ENCODE measurements at places on chromosomes 2 and 18.

DNA sequence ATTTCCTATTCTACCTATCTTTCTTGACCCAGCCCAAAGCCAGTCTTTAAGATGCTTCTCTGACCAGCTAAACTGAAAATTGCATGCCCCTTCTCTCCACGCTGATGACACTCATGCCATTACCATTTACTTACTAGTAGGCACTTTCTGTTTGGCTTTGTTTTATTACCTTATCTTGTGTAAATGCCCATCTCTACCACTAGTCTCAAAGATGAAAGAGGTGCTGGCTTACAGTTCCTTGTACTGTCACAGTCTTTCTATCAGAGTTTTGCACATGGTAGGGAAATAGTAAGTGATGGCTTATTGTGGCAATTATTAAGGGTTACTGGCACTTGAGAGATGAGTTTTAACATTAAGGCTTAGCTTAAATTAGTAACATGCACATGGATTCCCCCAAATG lies 352.1 kb downstream of the RBM43 start:
- no peak for DNase-seq

- no peak for DNase-seq
Observed at GRCh38 chr2:135076556-135076955, 24.5 kb downstream of the RAB3GAP1 start.

- no peak for DNase-seq
Observed at GRCh38 chr2:237297421-237298150, 116.4 kb downstream of the COL6A3 start.

DNA sequence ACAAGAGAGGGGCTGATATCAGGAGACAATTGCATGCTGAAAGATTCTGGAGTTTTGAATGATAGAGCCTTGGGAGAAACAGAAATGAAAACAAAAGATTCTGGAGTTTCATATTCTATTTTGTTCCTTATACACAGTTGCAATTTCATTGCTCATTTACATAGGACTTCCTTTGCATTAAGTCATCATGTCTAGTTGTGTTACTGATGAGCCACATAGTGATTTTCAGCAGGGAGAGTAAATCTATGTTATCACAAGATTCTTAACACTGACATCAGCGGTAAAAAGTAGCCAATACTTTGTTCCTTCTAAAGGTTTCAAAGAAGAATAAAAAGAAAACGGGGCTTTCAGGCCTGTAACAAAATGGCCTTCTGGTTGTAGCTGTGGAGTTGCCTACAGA lies 7.1 kb downstream of the ADAM17 start:
- DNase-seq, result peak; percentile 16

GRCh38 chr2:29129586-29130281 lies 14.5 kb downstream of the CLIP4 start:
- DNase-seq, result peak; percentile 17

DNA sequence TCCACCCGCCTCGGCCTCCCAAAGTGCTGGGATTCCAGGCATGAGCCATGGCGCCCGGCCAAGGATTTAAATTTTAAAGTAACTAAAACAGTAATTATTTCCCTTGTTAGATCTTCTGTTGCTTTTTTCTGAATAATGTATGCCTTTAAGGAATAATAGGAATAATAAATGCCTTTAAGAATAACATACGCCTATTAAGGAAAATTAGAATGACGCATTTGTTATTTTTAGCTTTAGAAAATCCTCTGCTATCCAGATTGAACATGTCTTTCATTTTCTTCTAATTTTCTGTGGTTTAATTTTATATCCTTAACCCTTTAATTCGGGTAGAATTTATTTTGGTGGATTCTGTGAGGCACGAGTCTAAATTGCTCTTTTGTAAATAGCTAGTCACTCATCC lies 23.1 kb upstream of the TMBIM1 start:
- DNase-seq, result no peak

GRCh38 chr2:172293952-172294351 lies 133.4 kb upstream of the ITGA6 start:
- DNase-seq, result no peak

DNA sequence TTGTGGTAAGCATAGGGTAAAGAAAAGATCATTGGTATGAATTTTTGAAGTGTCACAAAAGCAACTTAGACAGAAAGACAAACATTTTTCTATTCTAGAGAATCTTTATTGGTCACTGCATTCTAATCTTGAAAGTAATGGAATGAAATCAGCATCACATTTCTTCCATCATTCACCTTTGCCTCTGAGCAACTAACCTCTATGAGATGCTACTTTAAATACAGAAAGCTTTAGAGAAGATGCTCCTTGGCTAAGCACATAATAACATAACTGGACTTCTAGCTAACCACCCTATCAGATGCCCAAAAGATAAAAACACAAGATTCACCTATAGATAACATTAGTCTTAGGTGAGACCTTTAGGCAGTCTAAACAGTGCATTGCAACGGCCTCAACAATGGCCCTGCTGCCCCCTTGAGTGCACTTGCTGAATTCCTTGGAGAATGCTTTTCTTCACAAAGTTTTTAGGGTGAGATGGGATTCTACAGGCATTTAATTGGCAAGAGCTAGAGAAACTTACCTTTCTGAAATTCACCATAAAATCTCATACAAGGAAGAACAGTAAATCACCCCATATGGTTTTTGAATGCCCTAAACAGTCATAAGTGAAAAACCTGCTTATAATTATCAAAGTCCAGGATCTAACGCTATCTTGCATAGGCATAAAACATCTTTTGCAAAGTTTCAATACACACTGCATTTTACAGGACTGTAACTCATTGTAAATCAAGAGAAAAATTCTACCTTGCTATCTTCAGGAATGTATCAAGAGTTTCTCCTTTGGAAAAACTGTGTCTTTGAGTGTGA lies 791.3 kb upstream of the CHAC2 start:
- DNase-seq, result peak; percentile 21

DNA sequence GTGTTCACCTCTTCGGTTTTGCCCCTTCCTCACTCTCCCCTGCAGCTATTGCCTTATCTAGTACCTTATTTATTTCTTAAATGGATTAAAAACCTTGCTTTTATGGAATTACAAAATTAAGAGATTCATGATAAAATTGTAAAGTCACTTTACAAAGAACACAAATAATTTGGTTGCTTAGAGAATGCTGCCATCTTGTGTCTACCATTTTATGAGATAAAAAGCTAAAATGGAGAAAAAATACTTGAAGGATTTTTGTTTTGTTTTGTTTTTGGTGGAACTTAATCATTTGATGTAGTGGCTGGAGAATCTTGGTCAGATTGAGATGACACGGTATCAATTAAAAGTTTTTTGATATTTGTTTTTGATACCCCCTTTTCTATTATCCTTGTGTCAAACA lies 69.6 kb downstream of the R3HDM1 start:
- no peak for DNase-seq

DNA sequence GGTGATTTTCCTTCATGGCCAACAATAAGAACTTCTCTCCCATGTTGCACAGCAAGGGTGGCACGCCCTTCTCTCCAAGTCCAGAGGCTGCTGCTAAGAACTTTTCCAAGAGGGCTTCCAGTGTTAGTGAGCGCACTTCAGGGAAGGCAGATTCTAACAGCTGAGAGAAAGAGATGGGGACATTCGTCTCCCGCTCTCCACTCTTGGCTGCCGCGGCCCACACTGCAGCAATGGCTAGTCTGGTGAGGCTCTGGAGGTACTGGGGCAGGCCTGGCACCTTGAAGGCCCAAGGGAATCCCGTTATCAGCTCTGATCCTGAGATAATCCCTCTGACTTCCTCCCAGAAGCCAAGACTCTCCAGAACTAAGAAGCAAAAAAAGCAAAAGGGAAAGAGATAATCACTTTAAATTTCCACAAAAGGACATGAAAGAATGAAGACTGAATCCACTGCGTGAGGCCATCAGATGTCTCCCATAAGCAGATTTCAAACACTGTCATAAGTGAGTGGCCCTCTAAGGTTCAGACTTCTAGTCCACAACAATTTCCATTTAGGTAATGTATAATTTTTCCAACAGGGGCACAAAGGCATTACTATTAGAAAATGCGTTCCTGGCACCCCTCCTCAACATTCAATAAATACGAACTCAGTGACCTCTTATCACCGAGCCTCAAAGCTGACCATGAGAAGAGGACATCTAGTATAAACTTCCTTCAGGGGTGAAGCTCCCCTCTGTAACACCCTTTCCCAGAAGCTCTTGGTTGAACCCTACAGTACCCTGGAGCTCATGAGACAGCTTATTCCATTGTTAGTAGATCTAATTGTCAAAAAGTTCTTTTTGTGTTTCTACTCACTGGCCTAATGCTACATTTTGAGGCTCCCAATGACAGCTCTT lies 66.7 kb upstream of the ZFP36L2 start:
- no peak for DNase-seq

GRCh38 chr18:34834897-34835296 lies 124.8 kb downstream of the DTNA start:
- no peak for DNase-seq

GRCh38 chr2:35891528-35891927 lies 464.1 kb upstream of the CRIM1 start:
- no peak for DNase-seq

DNA sequence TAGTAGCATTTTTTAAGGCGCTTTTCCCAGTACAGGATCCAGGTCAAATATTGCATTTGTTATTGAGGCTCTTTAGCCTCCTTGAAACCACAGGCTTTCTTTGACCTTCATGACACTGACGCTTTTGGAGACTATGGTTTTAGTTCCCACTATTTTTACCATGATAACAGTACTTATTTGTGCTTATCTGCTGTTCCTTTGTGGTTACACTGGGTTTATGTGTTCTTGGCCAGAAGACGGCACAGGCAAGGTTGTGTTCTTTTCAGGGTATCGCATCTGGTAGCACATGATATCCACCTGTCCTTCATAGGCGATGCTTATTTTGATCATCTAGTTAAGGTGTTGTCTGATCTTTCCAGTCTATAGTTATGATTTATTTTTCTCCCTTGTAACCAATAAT lies 16.8 kb upstream of the MBOAT2 start:
- no peak for DNase-seq

DNA sequence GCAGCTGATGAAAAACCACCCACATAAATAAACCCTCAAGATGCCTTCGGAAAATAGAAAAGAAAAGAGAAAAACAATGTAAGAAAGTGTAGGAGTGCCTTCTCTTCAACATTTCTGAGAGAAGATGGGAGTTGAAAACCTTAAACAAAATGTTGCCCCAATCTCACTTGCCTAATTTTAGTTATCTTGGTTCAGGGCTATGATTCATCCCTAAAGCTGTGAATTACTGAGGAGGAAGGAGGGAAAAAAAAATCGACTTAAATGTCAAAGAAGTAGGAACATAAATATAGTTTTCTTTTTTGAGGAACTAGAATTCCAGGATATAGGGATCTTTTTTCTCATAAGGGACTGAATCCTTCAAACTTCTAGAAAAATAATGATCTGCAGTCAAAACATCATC lies 360.3 kb downstream of the TGIF1 start:
- no peak for DNase-seq

DNA sequence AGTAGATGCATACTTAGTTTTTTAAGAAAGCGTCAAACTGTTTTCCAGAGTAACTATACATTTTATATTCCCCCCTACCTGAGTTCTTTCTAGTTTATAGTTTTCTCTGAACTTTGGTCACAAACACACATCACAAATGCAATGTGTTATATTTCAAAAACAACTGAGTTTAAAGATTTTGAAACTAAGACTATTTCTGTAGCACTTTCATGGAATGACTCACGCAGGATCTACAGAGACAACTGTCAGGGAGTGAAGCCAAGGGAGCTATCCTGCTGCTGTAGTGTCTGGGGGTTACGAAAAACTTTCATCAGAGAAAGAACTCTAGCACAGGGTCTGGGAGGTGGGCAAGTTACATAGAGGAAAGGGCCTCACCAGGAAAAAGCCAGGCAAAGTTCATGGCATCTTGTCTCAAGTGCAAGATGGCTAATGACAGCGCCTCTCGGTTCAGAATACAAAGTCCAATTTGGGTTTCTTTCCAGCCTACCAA lies 66.8 kb downstream of the UXS1 start:
- DNase-seq, result no peak
